ENCODE measurements at places on chromosomes 2 and 18.
A peak's percentile ranks its signal among the peaks of the same experiment; 100 is the strongest.

DNA sequence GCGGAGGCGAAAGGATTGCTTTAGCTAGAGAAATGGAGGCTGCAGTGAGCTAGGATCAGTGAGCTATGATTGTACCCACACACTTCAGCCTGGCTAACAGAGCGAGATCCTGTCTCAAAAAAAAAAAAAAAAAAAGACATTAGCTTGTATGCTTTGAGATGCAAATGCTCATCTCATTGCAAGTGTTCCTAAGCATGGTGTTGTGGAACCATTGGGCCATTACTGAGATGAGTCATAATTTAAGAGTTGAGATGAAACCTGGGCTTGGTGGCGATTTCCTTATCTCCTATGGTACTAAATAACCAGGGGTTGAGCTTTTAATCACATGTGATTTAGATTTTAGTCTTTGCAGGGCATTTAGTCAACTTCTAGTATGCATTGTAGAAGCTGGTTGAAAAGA, 2.2 kb downstream of the PLEKHA3 start:
- DNase-seq = no peak

DNA sequence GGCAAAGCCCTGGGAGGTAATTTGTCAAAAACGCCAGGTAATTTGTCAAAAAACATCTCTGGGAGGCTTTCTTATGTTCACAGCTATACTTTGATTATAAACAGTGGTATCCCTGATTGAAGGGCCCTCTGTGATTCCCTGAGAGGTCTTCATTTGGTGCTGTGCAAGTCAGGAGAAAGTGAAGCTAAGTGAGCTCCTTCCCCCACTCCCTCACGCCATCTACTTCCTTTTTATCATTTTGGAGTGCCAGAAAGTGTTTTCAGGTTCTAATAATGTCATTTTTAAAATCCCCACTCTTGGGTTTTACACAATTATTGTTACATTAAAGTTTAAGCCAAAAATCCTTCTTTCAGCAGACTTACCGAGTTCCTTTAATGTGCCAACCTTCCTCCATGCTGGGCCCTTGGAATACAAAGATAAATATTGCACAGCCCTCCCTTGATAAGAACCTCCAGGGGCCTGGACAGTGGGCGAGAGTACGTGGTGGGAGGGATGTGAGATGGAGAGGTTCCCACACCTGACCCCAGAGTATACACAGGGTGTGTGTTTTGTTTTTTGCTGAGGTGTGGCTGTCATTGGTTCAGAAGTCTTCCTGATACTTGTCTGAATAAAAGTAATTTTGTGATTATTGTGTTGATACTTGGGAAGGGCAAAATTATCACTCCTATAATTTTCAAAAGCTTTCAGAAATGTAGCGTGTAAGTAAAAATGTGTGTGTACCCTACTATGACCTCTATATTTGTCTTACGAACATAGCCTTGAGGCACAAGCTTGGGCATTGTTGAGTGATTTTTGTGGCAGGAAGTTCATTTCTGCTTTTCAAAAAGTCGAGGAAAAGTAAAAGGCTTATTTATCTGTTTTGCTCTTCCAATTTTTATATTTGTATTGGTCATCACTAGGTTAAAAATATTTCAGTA, 8.2 kb downstream of the MAPRE2 start:
- no peak for DNase-seq

DNA sequence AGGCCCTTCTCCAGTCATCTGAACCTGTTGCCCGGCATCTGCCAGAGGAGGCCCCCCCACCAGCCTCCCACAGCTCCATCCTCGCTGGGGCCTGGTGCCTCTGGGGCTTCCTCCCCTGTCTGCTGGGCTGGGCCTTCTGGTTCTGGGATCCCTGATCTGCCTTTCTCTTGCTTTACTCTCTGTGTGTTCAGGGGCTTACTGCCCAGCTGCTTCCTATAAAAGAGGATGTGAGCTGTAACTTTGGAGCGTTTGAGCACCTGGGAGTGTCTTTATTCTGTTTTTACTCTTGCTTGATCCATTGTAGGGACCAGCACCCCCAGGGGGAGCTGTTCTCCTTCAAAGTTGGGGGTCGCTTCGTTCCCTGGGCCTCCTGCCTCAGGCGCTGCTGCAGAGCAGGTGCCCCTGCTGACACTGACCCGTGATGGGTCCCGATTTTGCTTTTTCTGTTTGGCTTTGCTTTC, 23.1 kb upstream of the FAHD2A start:
- DNase-seq = peak; percentile 35

DNA sequence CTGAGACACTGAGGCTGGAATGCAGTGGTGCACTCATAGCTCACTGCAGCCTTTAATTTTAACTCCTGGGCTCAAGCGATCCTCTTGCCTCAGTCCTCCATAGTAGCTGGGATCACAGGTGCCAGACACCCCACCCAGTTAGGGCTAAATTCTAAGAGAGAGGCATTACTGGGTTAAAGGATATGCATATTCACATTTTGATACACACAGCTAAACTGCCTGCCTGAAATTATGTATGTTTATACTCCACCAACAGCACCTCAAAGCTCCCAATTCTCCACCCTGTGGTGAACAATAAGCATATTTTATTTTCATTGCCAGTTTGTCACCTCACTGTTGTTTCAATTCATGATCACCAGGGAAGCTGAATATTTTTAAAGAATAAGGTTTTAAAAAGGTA, 18.7 kb upstream of the MCM6 start:
- DNase-seq = no peak

DNA sequence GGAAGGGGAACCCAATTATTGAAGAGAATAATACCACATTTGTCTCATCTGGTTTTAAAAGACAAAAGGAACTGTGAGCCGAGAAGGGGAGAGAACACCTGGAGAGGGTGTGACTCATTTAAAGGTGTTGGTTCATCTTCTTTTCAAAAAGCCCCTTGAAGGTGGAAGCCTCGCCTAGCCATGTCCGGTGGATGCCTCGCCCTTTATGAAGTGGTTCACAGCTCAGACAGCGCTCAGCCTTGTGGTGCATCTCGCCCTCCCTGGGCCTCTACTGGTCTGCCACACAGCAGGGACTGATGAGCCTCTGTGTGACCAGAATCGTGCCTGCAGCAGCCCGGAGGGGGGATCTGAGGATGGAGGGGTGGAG, 290.0 kb upstream of the CXCR4 start:
- no peak for DNase-seq

- DNase-seq = no peak
These were observed 84.4 kb downstream of the THNSL2 start for GRCh38 chr2:88254437-88255091.

DNA sequence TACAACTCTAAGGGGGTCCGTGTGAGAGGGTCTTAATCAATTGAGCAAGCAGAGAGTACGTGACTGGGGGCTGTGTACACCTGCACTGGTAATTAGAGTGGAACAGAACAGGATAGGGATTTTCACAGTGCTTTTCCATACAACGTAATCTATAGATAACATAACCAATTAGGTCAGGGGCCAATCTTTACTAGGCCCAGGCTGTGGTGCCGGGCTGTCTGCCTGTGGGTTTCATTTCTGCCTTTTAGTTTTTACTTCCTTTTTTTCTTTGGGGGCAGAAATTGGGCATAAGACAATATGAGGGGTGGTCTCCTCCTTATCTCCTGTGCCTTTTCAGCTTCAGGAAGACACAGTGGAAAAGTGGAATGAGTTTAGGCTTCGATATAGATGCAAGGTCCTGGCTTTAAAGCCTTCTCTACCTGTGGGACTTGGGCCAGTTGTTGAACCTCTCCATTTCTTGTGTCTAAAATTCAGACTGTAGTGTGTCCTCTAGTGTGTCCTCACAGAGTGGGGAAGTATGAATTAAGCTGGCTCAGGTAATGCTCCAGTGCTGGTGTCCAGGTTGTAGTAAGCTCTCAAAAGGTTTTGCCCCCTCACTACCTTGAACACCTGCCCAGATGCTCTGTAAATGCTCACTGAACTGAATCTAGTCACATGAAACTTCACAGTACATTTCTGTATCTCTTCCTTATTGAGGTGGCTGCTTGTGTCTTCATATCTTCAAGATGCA, 422.8 kb downstream of the SETBP1 start:
- DNase-seq = peak; percentile 63

DNA sequence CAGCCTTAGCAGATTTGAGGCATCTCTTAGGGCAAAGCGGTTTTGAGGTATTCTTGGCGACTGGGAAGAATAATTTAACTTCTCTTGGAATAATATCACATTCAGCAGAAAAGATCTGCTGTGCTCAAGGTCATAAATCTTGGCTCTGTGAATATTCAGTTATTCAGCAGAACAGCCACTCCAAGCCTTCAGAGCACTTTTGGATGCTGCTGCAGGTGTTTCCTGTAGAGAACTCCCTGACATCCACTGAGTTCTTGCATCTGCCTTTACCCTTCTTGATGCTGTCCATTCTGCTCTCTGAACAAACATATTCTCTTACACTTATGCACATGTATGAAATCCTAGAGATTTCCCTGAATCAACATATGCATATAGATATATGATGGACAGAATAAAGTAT, 390.3 kb downstream of the NRXN1 start:
- DNase-seq = no peak

DNA sequence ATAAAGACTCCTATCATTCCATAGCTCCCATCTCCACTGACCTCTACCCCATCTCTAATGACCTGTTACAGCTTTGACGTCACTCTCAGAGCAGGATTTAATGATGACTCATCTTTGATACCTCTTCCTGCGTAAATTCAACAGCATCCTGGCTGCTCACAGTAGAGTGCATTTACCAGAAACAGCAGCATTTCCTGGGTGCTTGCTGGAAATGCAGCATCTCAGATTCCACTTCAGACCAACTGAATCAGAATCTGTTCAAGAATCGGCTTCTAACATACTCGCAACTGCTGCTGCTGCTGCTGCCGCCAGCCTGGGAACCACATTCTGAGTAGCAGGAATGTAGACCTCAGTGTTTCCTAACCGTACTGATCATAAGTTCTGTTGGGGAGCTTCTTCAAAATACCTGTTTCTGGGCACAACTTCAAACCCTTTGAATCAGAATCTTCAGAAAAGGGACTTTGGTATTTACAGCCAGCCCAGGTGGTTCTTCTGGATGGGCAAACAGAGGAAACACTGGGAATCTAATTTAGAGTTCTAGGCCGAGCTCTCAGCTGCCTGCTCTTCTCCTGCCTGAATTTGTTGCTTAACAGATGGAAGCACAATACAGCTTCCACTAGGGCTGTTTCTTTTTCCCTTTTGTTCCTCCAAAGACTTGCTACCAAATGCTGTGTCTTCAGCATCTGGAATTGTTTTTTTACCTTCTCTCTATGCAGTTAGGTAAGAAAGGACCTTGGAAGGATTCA, 241.4 kb downstream of the NCKAP5 start:
- DNase-seq = no peak

DNA sequence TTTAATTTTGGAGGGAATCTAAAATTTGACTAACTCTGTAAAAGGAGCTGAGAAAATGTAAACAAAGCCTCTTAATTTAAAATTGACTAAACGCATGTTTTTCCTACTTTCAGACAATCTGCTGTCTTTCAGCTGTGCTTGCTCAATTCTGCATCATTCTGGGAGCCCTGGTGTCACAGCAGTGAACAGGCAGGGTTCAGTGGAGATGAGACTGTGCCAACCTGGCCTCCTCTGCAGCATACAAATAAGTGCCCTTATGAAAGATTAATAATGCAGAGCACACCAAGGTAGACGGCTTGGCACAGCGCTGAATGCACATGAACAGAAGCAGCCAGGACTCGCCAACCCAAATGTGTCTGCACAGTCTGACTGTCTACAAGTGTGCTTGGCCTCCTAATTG, 222.0 kb upstream of the CHAC2 start:
- DNase-seq = no peak

DNA sequence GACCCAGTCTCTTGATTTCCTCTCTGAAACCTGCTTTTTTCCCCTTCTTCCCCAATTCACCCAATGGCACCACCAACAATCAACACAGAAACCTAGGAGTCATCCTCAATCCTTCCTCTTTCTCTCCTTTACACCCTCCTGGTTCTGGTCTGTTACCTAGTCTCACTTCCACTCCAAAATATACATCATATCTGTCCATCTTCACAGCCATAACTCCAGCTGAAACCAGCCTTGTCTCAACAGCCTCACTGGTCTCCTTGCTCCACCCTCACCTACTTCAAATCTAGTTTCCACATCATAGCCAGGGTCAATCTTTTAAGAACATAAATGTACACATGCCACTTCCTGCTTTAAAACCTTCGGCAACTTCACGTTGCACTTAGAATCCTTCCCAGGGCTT, 11.8 kb upstream of the TWSG1 start:
- DNase-seq = no peak

DNA sequence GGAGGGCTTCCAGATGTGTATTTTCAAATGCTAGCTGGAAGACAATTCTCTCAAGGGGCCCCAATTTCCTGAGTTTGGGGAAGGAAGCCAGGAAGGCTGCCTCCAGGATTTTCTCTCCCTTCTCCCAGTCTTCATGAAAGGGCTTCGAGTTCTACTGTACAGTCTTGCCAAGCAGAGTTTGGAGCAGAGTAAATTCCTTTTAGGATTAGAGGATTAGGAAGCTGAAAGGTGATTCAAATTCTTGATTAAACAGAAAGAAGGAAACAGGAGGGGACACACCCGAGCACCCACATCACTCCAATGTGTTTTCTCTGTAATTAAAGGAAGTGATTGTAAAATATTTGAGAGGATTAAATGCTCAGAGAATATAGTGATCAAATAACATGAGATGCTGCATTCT, 217.8 kb downstream of the SETBP1 start:
- no peak for DNase-seq

GRCh38 chr2:10083692-10084211, 3.5 kb upstream of the CYS1 start:
- DNase-seq = no peak

DNA sequence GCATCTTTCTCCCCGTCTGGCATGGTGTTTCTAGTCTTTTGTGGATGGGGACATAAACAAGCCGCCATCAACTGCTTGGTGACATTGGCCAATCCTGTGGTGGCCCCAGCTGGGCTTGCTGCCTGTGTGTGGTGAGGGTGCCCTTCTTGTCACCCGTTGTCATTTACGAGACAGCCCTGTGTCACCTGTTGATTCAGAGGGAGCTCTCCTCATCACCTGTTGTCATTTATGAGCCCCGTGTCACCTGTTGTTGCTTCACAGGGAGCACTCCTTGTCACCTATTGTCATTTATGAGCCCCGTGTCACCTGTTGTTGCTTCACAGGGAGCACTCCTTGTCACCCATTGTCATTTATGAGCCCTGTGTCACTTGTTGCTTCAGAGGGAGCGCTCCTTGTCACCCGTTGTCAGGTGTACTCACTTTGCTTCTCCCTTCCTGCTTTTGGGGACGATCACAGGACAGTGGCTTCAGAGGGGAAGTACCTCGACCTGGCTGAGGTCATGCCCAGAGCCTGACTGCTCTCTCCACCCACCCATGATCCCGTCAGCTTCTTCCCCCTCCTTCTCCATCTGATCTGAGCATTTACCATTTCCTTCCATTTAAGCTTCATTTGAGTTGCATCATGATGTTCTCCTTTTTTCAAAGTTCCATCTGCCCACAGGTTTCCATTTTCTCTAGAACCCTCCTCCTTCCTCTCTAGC, 29.1 kb downstream of the HPCAL1 start:
- DNase-seq = peak; percentile 77

DNA sequence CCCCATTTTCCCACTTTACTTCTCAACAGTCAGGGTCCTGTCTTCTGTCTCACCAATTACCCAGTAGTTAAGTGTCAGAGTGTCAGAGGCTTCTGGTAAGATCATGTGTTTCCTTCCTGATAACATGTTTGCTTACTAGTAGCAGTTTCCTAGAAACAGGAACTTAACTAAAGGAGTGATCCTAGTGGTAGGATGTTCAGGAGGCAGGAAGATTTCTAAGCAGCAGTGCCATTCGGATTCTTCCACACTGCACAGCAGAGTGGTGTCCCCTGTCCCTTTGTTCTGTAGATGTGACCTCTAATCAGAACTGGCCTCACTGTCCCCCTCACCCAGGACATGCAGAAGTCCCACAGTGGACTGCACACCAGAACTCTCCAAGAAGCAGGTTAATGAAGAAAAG, 221.8 kb upstream of the OSR1 start:
- no peak for DNase-seq

GRCh38 chr18:42976869-42977590, 138.5 kb downstream of the RIT2 start:
- no peak for DNase-seq

All from hematopoietic multipotent progenitor cell (in vitro differentiated cells).